ENCODE measurements at places on chromosomes 11 and 22.
A peak's percentile ranks its signal among the peaks of the same experiment; 100 is the strongest.

DNA sequence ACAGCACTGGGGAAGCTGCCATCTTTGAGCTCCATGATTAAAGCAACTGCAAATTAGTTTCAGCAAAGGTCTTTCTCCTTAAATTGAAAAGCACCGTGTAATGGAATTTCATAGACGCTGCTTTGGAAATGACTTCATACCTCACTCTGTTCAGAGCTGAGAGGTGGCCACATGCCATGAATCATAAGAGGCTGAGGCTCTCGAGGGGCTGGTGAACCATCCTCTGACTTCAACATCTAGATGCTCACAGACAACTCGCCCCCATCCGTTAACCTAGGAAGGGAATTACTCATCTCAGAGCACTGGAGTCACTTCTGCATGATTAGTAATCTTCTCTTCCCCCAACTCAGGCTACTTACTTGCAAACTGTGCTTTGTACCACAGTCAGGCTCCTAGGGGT, 122.3 kb downstream of the RCN1 start:
- peak; percentile 71 for DNase-seq

- DNase-seq, result peak; percentile 59
These were observed 19.1 kb upstream of the RCN1 start for GRCh38 chr11:32071811-32072210.

GRCh38 chr11:2561696-2562581, 117.1 kb downstream of the KCNQ1 start:
- no peak for DNase-seq

- peak; percentile 65 for DNase-seq
These were observed at the start of gene EP300 for GRCh38 chr22:41092023-41092817. Gene EP300, plus strand, starts transcription at chr22:41092592. Its CDS starts 413 bp downstream, at chr22:41093005.
